Ascending aorta (tissue), 2 donors: ENCODE measurements at places on chromosomes 5 and 9. TPM values are rescaled to one million over a fixed set of nuclear protein-coding genes. Genes with fewer than 3 reads are reported as not detected.

The CMBL gene
- total RNA-seq: 0.75 TPM

The PFN3 gene
- total RNA-seq: not detected

The NFIL3 gene
- 27.5 TPM for total RNA-seq

The CLTA gene
- 222 TPM for total RNA-seq

The SOWAHA gene
- not detected for total RNA-seq

The EIF4E1B gene
- not detected for total RNA-seq

GRCh38 chr9:33116860-33117259 is 40.4 kb upstream of the SMU1 start:
- H3K27me3 ChIP-seq: no peaks in the 10 kb centered on the region
- peaks cover 47% of the 10 kb centered on the region for H3K36me3 ChIP-seq
- DNase-seq: peak; percentile 40
- no peaks in the 10 kb centered on the region for H3K4me1 ChIP-seq
- H3K4me3 ChIP-seq: no peak overlapping the region
- H3K27ac ChIP-seq: peak overlapping the region; percentile 35

GRCh38 chr5:143476601-143477211 is 73.2 kb upstream of the NR3C1 start:
- H3K27ac ChIP-seq: no peak overlapping the region
- no peaks in the 10 kb centered on the region for H3K4me1 ChIP-seq
- DNase-seq: no peak
- no peaks in the 10 kb centered on the region for H3K36me3 ChIP-seq
- no peak overlapping the region for H3K4me3 ChIP-seq
- H3K27me3 ChIP-seq: no peaks in the 10 kb centered on the region

- no peaks in the 10 kb centered on the region for H3K4me1 ChIP-seq
- DNase-seq: no peak
- H3K36me3 ChIP-seq: peaks cover 58% of the 10 kb centered on the region
Measured at GRCh38 chr9:134785325-134786108, 95.1 kb upstream of the FCN2 start.

- DNase-seq: no peak
- no peaks in the 10 kb centered on the region for H3K4me1 ChIP-seq
- no peak overlapping the region for H3K27ac ChIP-seq
- H3K36me3 ChIP-seq: peaks cover 48% of the 10 kb centered on the region
- no peak overlapping the region for H3K4me3 ChIP-seq
Measured at GRCh38 chr9:72925126-72925789, 27.6 kb downstream of the ALDH1A1 start.

DNA sequence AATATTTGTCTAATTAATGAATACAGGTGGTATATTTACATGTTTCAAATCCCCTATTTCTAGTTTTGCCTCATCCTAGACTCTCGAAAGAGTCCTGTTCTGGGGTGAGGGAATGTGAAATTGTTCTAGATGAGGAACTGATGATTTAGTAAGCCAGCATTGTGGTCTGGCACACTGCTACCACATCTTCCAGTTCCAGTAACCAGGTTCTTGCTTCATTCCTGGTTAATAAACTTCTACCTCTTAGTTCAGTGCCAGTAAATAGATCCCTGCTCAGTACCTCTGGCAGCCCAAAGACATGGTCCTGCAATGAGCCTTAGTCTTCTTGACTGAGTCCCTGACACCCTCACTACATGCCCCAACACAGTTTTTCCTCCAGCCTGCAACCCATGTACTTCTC is 207.7 kb downstream of the SREK1 start:
- no peak overlapping the region for H3K4me3 ChIP-seq
- H3K27me3 ChIP-seq: no peaks in the 10 kb centered on the region
- no peaks in the 10 kb centered on the region for H3K36me3 ChIP-seq
- DNase-seq: no peak

GRCh38 chr9:35500130-35500748 is 10.3 kb downstream of the RUSC2 start:
- H3K27ac ChIP-seq: peak overlapping the region; percentile 89
- H3K27me3 ChIP-seq: no peaks in the 10 kb centered on the region
- DNase-seq: no peak
- H3K36me3 ChIP-seq: no peaks in the 10 kb centered on the region
- H3K4me3 ChIP-seq: peak overlapping the region; percentile 5
- H3K4me1 ChIP-seq: peaks cover 50% of the 10 kb centered on the region

DNA sequence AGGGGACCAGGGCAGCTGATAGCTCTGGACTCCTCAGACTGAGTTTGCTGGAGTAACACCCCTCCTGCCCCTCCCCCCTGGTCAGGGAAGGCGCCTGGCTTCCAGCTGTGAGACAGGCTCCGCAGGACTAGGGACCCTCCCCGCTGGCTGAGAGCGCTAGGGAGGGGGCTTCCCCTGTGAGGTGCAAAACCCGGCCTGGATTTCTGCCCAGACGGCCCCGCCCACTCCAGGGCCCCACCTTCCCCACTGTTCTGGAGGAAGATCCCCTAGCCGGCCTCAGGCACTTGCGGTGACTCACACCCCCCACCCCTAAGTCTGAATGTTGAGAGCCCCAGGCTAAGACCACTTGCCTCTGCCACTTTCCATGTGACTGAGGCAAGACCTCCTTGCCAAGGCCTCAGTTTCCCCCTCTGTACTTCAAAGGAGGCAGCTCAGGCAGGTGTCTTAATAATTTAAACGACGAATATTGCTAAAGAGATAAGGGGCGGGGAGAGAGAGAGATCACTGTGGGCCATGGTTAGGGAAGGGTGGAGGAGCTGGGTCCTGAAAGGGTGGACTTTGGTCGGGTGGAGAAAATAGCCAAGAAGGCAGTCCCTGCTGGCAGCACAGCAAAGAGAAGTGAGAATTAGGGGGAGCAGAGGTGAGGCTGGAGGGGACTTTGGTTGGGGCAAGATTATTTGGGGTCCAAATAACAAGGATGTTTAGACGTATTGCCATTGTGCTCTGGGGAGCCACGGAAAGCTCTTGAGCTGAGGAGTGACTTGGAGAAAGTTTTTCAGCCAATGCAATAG is 1.0 kb upstream of the DAB2IP start:
- H3K4me3 ChIP-seq: no peak overlapping the region
- H3K4me1 ChIP-seq: peaks cover 17% of the 10 kb centered on the region
- H3K27ac ChIP-seq: peak overlapping the region; percentile 16
- no peaks in the 10 kb centered on the region for H3K36me3 ChIP-seq
- DNase-seq: no peak
- H3K27me3 ChIP-seq: no peaks in the 10 kb centered on the region

GRCh38 chr9:78064075-78064474 is 32.5 kb upstream of the GNAQ start:
- DNase-seq: no peak
- no peaks in the 10 kb centered on the region for H3K4me1 ChIP-seq
- H3K36me3 ChIP-seq: no peaks in the 10 kb centered on the region
- no peak overlapping the region for H3K27ac ChIP-seq
- H3K4me3 ChIP-seq: no peak overlapping the region
- no peaks in the 10 kb centered on the region for H3K27me3 ChIP-seq
